HTR-8/SVneo (cell line): ENCODE measurements at places on chromosomes 3 and 15.

DNA sequence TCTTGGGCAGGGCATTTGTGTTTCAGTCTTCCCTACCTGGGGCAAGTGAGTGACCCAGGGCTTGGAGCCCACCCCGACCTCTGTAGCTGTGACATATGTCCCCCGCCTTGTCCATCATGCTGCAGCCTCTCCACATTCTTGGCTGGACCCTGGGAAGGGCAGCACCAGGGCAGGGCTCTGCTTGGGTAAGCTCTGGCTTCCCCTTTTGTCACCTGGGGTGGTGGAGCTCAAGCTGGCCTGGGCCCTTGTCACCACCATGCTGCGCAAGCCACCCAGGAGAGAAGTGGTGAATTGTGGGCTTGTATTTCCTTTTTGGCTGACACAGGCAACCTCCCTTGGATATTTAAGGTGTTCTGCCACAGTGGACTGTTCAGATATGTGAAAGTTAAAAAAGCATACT, 29.3 kb downstream of the SPSB4 start:
- no peak for DNase-seq

DNA sequence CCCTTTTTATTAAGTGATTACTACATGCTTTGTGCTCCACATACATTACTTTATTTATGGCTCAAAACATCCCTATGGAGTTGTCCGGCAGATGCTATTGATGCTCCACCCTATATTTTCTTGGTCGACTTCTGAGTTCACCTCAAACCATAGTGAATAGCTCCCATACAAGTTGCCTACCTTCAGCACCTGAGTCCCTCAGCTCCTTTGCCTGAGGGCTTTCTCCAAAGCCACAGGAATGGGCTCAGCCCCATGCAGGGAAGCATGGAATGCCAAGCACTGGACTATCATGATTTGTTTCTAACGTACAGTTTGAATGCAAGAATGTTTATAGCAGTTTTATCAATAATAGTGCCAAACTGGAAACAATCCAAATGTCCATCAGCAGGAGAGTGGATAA, 124.8 kb upstream of the TNIK start:
- no peak for DNase-seq

DNA sequence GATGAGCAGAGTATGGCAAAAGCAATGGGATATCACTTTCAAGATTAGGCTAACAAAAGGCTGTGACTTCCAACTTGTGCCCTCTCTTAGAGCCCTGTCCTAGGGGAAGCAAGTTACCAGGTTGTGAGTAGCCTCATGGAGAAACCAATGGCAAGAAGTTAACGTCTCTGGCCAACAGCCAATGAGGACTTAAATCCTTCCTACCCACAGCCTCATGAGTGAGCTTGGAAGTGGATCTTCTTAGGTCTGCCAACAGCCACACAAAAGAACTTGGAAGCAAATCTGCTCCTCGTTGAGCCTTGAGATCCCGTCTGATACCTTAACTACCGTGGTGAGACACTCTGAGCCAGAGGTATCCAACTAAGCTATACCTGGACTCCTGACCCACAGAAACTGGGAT, 5.7 kb downstream of the NME9 start:
- no peak for DNase-seq

GRCh38 chr3:77204788-77205187, 164.9 kb downstream of the ROBO2 start:
- no peak for DNase-seq

GRCh38 chr3:30629746-30630145, 23.3 kb downstream of the TGFBR2 start:
- no peak for DNase-seq

DNA sequence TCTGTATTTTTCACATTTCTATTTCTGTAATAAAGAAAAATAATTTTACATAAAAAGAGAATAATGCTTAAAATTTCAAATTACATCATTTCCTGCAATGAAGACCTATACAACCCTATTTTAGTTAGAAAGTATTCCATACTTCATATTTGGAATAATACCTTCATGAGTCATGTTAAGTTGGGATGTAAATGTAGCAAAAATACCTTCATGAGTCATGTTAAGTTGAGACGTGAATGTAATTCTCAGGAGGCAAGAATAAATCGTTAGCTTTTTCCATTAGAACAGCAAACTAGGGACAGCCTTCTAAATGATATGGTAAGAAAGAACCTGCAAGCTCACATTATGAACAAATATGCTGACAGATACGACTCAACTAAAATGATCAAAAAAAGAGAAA, 91.9 kb downstream of the NAALADL2 start:
- DNase-seq, result peak; percentile 21

- no peak for DNase-seq
Measured at GRCh38 chr15:63749330-63749942, 84.3 kb downstream of the HERC1 start.

GRCh38 chr3:186097663-186098451, 11.0 kb downstream of the ETV5 start:
- peak; percentile 48 for DNase-seq

DNA sequence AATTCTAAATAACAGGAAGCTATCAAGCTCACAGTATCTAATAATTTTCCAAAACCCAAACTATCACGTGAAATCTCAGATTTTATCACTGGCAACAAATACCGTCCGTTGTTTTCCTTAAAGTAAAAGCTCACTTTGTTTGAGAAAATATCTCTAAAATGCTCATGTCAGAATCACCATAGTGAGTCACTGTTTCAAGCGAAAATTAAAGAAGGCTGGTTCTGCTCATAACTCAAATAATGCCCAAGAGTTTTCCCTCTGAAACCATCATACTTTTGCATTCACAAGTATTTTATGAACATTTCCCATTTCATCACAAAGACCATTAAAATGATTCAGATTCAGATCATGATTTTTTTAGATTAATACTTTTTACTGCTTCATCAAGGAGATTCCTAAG, 50.6 kb downstream of the TBL1XR1 start:
- DNase-seq, result no peak
